Aorta (tissue), 5 donors: ENCODE measurements at places on chromosomes 16 and 17. TPM values are rescaled to one million over a fixed set of nuclear protein-coding genes. Genes with fewer than 3 reads are reported as not detected.

- no peak overlapping the region for H3K4me3 ChIP-seq
- H3K4me1 ChIP-seq, result no peaks in the 10 kb centered on the region
- H3K27me3 ChIP-seq, result no peaks in the 10 kb centered on the region
- no peak overlapping the region for H3K27ac ChIP-seq
- no peak for DNase-seq
Measured at GRCh38 chr16:75761108-75761507, 34.8 kb upstream of the CPHXL start.

- no peak for DNase-seq
- H3K4me1 ChIP-seq, result no peaks in the 10 kb centered on the region
- H3K4me3 ChIP-seq, result no peak overlapping the region
- no peak overlapping the region for H3K27ac ChIP-seq
- no peaks in the 10 kb centered on the region for H3K36me3 ChIP-seq
- no peaks in the 10 kb centered on the region for H3K27me3 ChIP-seq
Measured at GRCh38 chr17:42453439-42453838, 5.2 kb upstream of the ATP6V0A1 start.

Gene CHST5
- total RNA-seq, result not detected

DNA sequence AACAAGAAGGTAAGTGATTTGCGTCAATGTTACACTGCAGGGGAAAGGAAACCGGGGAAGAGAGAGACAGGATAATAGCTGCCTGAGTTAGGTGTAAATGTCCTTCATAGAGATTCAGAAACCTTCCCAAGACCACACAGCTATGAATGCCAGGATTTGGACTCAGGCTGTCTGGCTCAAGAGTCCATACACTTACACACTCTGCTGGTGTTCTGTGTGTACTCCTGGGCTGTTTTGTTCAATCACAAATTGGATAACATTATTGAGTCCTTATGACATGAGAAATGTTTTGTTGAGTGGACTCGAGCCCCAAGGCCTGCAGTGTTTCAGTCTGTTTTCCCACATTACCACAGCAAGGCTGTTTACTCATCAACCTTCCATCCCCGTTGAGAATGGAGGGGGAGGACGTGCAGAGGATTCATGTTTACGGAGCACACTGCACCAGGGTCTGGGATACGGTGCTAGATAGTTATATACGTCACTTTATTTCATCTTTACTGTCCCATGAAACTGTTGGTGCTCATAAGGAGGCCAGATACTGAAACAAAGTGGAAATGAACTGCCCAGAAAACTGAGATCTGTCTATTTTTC lies 450.8 kb downstream of the HAPSTR1 start:
- no peak for DNase-seq
- no peak overlapping the region for H3K4me3 ChIP-seq
- no peak overlapping the region for H3K27ac ChIP-seq
- H3K36me3 ChIP-seq, result no peaks in the 10 kb centered on the region
- H3K4me1 ChIP-seq, result no peaks in the 10 kb centered on the region
- H3K27me3 ChIP-seq, result no peaks in the 10 kb centered on the region

Gene RUNDC3A
- not detected for total RNA-seq

DNA sequence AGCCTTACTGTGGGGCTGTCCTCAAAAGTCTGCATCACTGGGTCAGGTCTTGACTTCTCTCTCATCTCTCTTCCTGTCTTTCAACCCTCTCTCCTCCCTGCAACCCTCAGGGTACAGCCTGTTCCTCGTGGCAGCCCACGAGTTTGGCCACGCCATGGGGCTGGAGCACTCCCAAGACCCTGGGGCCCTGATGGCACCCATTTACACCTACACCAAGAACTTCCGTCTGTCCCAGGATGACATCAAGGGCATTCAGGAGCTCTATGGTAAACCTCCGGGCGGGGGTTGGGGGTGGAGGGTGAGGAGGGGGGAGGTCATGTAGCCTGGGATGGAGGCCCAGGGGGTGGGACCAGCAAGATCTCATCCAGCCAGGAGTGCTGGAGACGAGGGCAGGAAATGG lies 12.7 kb downstream of the MMP2 start:
- no peaks in the 10 kb centered on the region for H3K36me3 ChIP-seq
- no peak overlapping the region for H3K27ac ChIP-seq
- H3K27me3 ChIP-seq, result no peaks in the 10 kb centered on the region
- H3K4me1 ChIP-seq, result no peaks in the 10 kb centered on the region
- no peak overlapping the region for H3K4me3 ChIP-seq

DNA sequence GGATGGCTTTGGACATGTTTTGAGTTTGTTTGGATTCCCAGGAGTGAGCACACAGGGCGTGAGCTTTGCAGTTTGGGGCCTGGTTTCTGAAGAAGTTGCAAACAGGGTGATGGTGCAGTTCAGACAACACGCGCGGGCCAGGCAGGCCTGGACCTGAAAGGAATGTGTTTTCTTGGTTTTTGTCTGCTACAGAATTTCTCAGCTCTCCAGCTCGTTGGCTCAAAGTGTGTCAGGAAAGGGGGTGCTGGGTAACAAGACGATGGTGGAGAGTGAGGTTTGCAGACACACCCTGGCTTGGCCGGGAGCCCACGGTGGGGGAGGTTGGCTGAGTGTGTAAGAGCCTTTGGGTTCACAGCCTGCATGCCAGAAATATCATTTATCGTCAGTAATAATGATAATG lies 82.3 kb downstream of the CMIP start:
- no peak overlapping the region for H3K27ac ChIP-seq
- H3K4me3 ChIP-seq, result no peak overlapping the region
- no peaks in the 10 kb centered on the region for H3K27me3 ChIP-seq
- H3K4me1 ChIP-seq, result no peaks in the 10 kb centered on the region
- peak; percentile 55 for DNase-seq

GRCh38 chr17:60781880-60782412 lies 104.3 kb downstream of the BCAS3 start:
- H3K4me1 ChIP-seq, result no peaks in the 10 kb centered on the region
- no peak overlapping the region for H3K27ac ChIP-seq
- H3K4me3 ChIP-seq, result no peak overlapping the region
- H3K36me3 ChIP-seq, result no peaks in the 10 kb centered on the region
- DNase-seq, result no peak

DNA sequence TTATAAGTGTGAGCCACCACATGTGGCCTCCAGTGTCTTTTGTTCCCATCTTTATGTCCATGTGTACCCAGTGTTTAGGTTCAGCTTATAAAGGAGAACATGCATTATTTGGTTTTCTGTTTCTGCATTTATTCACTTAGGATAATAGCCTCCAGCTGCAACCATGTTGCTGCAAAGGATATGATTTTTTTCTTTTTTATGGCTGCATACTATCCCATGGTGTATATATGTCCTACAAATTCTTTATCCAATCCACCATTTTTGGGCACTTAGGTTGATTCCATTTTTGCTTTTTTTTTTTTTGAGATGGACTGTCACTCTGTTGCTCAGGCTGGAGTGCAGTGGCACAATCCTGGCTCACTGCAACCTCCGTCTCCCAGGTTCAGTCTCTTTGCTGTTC lies 32.9 kb downstream of the ATAD5 start:
- no peaks in the 10 kb centered on the region for H3K36me3 ChIP-seq
- H3K27me3 ChIP-seq, result no peaks in the 10 kb centered on the region
- no peak overlapping the region for H3K27ac ChIP-seq
- no peak overlapping the region for H3K4me3 ChIP-seq

GRCh38 chr17:61205401-61205800 lies 194.2 kb upstream of the TBX2 start:
- no peak overlapping the region for H3K27ac ChIP-seq
- H3K4me3 ChIP-seq, result no peak overlapping the region
- H3K4me1 ChIP-seq, result peaks cover 7% of the 10 kb centered on the region

Gene SLC38A8
- not detected for total RNA-seq

Gene CD79B
- 5.1 TPM for total RNA-seq

Gene TRPV3
- total RNA-seq, result 0.49 TPM

DNA sequence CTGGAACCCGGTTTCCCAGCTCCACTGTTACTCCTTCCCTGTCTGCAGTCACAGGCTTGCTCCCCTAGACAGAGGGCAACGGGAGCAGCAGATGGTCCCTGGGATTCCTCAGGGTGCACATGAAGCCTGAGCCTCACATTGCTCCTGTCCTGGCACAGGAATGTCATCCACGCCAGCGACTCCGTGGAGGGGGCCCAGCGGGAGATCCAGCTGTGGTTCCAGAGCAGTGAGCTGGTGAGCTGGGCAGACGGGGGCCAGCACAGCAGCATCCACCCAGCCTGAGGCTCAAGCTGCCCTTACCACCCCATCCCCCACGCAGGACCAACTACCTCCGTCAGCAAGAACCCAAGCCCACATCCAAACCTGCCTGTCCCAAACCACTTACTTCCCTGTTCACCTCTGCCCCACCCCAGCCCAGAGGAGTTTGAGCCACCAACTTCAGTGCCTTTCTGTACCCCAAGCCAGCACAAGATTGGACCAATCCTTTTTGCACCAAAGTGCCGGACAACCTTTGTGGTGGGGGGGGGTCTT lies 1.6 kb upstream of the DECR2 start:
- H3K4me3 ChIP-seq, result no peak overlapping the region
- H3K36me3 ChIP-seq, result no peaks in the 10 kb centered on the region
- H3K27me3 ChIP-seq, result no peaks in the 10 kb centered on the region
- peak; percentile 53 for DNase-seq

DNA sequence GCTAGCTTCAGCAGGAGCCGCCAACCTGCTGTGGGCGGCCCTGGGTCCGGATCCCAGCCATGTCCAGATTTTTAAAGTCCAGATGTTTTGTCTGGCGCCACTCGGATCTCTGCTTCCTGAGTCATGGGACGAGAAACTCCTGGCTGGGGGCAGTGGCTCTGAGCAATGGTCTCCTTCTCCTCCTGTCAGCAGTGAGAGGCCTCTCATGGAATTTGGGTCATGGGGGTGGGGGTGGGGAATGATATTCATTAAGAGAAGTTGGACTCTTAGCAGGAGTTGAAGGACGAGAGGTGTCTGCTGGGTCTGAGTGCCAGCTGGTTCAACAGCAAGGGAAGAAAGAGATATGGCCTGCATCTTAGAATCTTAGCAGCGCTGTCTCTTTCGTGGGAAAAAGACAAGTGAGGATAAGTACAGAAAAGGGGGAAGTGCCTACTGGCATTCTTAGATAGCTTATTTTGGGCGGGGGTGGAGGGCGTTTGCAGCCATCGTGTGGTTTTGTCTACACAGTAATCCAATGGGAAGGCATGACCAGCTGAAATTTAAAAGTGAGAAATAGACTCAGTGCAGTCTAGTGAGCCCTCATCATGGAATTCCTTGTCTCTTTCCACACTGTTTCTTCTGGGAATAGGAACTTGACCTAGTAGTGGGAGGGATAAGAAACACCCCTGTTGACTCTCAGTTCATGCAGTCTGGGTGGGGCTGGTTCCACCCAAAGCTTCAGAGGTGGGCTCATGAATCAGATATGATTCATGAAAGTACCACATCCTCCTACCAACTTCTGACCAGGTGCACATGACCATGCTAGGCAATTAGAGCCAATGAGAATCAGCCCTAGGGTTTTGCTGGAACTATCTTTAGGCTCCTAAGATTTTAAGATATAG lies 80.5 kb downstream of the MYH13 start:
- H3K27ac ChIP-seq, result no peak overlapping the region
- H3K27me3 ChIP-seq, result no peaks in the 10 kb centered on the region
- DNase-seq, result peak; percentile 53
- no peaks in the 10 kb centered on the region for H3K36me3 ChIP-seq
- no peaks in the 10 kb centered on the region for H3K4me1 ChIP-seq

Gene ABCC11
- total RNA-seq, result not detected

- no peak overlapping the region for H3K4me3 ChIP-seq
- no peak overlapping the region for H3K27ac ChIP-seq
- H3K36me3 ChIP-seq, result no peaks in the 10 kb centered on the region
- no peaks in the 10 kb centered on the region for H3K27me3 ChIP-seq
- no peak for DNase-seq
- no peaks in the 10 kb centered on the region for H3K4me1 ChIP-seq
Measured at GRCh38 chr16:17784073-17784472, 313.3 kb upstream of the XYLT1 start.

GRCh38 chr16:85673529-85674417 lies 15.0 kb downstream of the GINS2 start:
- no peaks in the 10 kb centered on the region for H3K4me1 ChIP-seq
- H3K27ac ChIP-seq, result no peak overlapping the region
- H3K36me3 ChIP-seq, result peaks cover 2% of the 10 kb centered on the region
- H3K27me3 ChIP-seq, result no peaks in the 10 kb centered on the region

Gene ARHGDIG
- total RNA-seq, result not detected

- no peak overlapping the region for H3K27ac ChIP-seq
- no peaks in the 10 kb centered on the region for H3K36me3 ChIP-seq
- H3K27me3 ChIP-seq, result no peaks in the 10 kb centered on the region
- H3K4me3 ChIP-seq, result no peak overlapping the region
Measured at GRCh38 chr17:17603895-17604225, 12.4 kb upstream of the PEMT start.

DNA sequence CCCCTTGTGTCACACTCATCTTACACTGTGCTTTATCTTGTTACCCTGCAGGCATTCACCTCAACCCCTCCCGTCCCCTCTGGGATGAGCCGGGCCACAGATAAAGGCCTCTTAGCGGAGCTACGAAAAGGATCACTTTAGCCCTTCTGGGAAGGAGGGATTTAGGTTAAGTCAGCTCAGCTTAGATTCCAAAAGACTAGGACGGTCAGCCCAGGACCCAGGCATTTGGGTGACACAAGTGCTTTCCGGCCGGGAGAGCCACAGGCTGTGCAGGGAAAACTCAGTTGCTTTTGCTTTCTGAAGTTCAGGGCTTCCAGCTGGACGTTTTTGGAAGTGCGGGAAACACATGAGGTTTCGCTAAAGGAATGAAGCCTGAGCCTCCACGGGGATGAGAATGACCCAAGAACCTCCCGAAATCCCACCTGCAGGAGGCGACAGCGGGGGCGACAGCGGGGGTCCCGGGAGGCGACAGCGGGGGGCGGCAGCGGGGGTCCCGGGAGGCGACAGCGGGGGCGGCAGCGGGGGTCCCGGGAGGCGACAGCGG lies 11.6 kb upstream of the METRNL start:
- DNase-seq, result peak; percentile 29
- H3K4me1 ChIP-seq, result no peaks in the 10 kb centered on the region
- H3K36me3 ChIP-seq, result no peaks in the 10 kb centered on the region
- H3K27me3 ChIP-seq, result no peaks in the 10 kb centered on the region
- no peak overlapping the region for H3K4me3 ChIP-seq

GRCh38 chr17:48014595-48015111 lies 22.9 kb downstream of the COPZ2 start:
- DNase-seq, result no peak
- no peaks in the 10 kb centered on the region for H3K36me3 ChIP-seq
- no peaks in the 10 kb centered on the region for H3K4me1 ChIP-seq

- no peaks in the 10 kb centered on the region for H3K4me1 ChIP-seq
- H3K4me3 ChIP-seq, result no peak overlapping the region
- H3K27me3 ChIP-seq, result no peaks in the 10 kb centered on the region
- no peak for DNase-seq
Measured at GRCh38 chr16:84068783-84069462, 26.3 kb upstream of the SLC38A8 start.

DNA sequence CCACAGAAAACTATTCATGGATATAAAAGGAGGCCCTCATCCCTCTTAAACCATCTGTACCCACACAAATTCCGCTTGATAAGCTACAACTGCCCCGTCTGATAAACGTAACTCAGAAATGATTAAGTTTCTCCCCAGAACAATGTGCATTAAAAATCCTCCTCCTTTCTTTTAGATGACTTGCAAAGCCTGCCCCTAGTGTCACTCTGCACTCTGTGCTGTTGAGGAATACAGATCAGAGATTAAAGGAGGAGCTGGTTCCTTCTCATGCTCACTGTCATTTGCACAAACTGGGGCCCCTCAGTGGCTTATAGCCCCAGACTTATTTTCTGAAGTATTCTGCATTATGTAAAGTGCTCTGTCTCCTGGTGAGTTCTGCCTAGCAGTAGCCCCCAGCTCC lies 33.3 kb downstream of the CDRT15 start:
- no peaks in the 10 kb centered on the region for H3K4me1 ChIP-seq
- H3K27me3 ChIP-seq, result no peaks in the 10 kb centered on the region
- no peaks in the 10 kb centered on the region for H3K36me3 ChIP-seq
- DNase-seq, result no peak

Gene BLTP2
- total RNA-seq, result 135 TPM
